Right renal cortex interstitium (tissue), 3 donors: ENCODE measurements at places on chromosomes 6 and 20.

DNA sequence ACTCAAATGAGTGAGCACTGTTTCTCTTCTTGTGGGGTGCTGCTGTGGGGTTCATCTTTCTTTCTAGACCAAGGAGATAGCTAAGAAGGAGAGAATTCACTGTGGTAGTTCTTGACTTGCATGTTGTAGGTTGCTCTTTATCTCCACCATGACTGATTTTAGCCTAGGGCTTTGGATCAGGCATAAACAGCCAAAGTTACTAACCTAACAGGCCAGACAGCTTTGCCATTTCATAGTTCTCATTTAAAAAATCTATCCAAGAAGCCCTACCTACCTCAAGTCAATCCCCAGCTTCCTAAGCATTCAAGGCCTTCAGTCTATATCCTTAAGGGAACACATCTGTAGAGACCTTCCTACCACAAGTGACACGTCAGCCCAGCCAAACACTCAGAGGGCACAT lies 107.9 kb upstream of the CARMIL1 start:
- DNase-seq, result no peak

GRCh38 chr20:40441771-40442170 lies 247.3 kb downstream of the MAFB start:
- no peak for DNase-seq

DNA sequence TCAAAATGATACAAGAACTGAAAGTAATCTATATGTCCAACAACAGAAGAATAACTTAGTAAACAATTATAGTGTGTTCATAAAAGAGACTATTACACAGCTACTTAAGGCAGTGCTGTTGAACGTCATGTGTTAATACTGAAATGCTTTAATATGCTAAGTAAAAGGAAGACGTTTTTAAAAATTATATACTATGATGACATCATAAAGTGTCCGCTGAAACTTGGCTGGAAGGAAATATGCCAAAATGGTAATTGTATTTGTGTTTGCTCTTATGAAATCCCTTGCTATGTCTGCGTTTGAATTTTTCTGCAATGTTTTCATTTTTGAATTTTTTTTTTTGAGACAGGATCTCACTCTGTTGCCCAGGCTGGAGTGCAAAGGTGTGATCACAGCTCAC lies 679.3 kb downstream of the DHX35 start:
- no peak for DNase-seq

- DNase-seq, result no peak
Measured at GRCh38 chr20:3998998-3999397, 16.4 kb downstream of the RNF24 start.

GRCh38 chr6:150537491-150537890 lies 62.2 kb upstream of the PLEKHG1 start:
- DNase-seq, result no peak

DNA sequence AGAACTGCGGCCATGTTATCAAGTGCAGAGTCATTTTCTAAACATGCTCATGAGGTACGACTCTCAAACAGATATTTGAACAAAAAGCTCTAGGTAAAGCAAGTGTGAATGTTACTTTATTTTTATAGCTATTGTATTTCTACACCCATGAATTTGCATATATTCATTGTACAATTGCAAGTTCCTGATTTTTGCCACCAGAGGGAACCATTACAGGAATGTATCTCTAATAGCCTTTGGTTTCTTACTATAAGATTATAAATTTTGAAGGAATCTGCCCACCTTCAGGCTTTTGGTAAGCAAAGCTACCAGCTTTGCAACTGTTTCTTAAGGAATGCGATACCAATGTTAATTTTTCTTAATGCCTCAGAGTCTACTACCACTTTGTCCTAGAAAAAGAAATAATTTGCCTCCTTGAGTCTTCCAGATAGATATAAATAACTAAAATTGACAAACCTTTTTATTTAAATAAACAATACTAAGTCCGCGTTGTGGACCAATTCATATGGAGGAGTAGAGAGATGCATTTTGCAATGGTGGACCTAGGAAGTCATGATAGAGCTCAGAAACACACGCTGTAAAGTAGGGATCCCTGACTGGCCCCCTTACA lies 125.4 kb upstream of the SAMD5 start:
- no peak for DNase-seq

GRCh38 chr6:18488526-18489270 lies 101.5 kb downstream of the RNF144B start:
- DNase-seq, result no peak

DNA sequence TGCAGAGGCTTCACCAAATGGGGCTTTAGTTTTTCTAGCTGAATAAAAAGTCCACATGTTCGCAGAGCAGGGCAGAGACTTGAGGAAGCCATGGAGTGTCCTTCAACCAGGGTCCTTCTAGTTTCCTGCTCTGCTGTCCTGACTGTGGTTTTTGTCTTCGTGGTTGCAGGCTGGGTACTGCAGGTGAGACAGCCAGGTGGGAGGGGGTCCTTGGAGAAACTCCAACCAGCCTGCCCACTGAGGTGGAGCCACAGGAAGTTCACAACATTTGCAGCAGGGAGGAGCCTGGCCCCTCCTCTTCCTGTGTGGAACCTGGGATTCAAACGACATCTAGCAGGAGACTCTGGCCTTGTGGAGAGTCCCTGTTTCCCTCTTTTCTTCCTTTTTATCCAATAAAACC lies 68.8 kb upstream of the MYLIP start:
- no peak for DNase-seq

DNA sequence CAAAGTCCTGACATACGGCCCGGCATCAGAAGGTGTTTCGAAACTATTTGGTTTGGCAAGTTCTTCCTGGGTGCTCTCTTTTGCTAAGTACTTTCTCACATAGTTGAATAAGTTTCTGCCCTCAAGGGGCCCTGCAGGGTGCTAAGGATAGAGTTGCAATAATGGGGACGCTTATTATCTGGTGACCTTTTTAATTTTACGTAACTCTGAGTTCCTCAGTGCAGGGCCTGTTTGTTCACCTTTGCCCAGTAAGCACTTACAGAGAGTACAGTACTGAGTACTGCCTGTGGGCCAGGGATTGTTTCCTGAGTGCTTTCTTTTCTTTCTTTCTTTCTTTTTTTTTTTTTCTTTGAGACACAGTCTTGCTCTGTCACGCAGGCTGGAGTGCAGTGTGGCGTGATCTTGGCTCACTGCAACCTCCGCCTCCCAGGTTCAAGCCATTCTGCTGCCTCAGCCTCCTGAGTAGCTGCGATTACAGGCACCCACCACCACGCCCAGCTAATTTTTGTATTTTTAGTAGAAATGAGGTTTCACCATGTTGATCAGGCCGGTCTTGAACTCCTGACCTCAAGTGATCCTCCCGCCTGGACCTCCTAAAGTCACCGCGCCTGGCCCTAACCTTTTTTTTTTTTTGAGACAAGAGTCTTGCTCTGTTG lies 4.5 kb upstream of the PXMP4 start:
- DNase-seq, result no peak

GRCh38 chr6:3291987-3292386 lies 33.2 kb downstream of the PSMG4 start:
- no peak for DNase-seq

DNA sequence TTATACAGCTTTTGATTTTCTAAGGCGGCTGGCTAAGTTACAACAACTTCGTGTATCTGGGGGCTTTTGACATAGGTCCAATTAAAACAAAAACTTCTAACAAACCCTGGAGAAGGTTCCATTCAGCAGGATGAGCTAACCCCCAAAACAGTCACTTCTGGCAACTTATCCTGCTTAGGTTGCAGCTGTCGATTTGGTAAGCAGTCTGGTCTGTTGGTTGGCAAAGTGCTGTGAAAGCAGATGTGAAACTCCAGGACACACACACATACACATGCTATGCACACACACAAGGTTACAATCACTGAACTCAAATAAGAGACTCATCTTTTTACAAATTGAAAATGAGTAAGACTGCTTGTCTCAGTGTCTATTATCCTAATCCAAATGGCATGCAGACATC lies 119.0 kb upstream of the STMND1 start:
- DNase-seq, result no peak
